NCI-H2107 (cell line): ENCODE measurements at places on chromosomes 3 and 15.
A peak's percentile ranks its signal among the peaks of the same experiment; 100 is the strongest.

- no peak for DNase-seq
Measured at GRCh38 chr15:92304223-92304975, 89.3 kb upstream of the ST8SIA2 start.

DNA sequence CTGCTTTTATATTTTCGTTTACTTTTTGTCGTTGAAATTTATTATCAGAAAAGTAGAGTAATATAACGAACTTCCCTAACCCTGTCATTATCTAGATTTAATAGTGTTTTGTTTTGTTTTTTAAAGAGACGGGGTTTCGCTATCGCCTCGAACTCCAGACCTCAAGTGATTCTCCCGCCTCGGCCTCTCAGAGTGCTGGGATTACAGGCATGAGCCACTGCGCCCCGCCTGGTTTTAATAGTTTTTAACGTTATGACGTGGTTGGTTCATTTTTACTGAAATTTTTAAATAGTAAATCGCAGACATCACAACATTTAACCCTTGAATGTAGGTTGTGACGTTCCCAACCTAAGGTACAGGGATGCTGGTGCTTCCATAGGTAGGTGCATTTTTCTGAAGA lies 1.0 kb downstream of the NGRN start:
- DNase-seq = no peak

- DNase-seq = no peak
Measured at GRCh38 chr15:94297558-94297957, 66.2 kb downstream of the MCTP2 start.

GRCh38 chr15:73305331-73306211 lies 63.2 kb downstream of the HCN4 start:
- DNase-seq = peak; percentile 61

- DNase-seq = no peak
Measured at GRCh38 chr15:75921732-75922703, 18.3 kb downstream of the FBXO22 start.

DNA sequence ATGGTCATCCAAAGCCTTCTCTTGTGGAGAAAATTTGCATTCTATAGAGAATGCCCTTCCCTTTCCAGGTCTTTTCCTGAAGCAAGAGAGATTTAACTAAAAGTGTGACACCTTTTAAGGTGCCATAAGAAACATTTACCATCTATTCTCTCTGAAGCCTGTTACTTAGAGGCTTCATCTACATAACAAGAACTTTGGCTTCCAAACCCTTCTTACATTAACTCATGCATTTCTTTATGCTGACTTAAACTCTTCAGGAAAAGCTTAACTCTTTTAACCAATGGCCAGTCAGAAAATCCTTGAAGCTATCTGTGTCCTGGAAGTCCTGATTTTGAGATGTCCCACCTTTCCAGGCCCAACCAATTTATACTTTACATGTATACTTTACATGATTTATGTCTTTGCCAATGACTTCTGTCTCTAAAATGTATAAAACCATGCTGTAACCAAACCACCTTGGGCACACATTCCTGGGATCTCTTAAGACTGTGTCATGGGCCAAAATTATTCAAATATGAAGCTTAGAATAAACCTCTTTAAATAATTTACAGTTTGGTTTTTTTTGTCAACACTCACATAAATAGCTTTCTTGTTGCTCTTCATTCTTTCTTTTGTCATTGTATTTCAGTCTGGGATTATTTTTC lies 472.6 kb upstream of the NECTIN3 start:
- DNase-seq = no peak

GRCh38 chr3:127288921-127289705 lies 1.3 kb upstream of the PRR20G start:
- DNase-seq = no peak

GRCh38 chr15:52171386-52171785 lies 19.8 kb downstream of the GNB5 start:
- DNase-seq = no peak

- DNase-seq = no peak
Measured at GRCh38 chr3:60149501-60149900, 1099.7 kb upstream of the CFAP20DC start.

GRCh38 chr3:185311991-185312390 lies 50.9 kb upstream of the MAP3K13 start:
- no peak for DNase-seq
